COR-L47 (cell line): ENCODE measurements at places on chromosomes 5 and 9.
A peak's percentile ranks its signal among the peaks of the same experiment; 100 is the strongest.

DNA sequence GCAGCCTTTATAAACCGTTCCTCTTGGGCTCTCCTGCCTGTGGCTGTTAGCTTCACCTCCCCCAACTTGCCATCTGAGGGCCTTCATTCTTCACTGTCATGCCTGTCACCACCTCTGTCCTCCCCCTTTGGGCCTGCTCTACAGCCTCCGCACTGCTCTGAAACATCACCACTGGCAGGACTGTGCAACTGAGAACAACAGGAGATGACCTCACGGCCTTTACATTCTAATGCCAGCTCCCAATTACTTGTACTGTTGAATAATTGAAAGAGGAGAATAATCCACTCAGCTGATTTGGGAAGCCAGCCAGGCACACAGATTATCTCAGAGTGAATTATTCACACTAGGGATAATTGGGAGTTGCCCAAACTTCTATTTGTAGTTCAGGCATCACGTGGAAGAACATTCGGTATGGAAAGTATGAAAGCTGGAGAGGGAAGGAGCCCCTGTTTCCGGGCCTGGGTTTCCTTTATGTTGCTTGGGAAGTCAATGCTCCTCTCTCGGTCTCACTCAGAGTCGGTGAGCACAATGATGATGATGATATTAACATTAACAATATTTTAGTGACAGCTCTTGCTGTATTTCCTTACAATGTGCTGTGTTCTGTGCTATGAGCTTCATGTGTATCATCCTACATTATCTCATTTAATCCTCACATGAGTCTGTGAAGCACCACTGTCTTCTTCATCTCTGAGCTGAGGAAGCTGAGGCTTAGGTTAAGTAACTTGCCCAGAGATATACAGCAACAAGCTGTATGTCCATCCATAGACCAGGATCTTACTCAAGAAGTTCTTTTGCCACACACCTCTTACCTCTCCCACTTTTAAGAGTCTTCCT, 99.3 kb upstream of the LRRTM2 start:
- DNase-seq: peak; percentile 85

DNA sequence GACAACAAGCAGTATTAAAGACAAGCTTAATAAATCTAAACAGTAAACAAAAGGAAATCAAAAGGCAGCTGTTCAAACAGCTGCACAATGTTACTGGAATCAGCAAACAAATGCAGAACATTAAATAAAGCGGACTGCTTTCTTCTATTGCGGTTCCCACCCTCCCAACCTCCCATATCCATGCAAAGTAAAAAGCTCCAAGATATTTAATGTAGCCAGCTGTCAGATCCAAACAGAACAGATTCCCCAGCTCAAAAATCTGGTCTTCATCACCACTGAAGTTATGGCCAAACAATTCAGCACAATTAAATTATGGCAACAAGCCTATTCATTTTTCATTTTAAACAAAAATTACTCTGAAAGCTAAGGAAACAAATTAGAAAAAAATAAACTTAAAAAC, 75.9 kb downstream of the SLC38A9 start:
- peak; percentile 47 for DNase-seq

GRCh38 chr9:28177925-28178324, 604.6 kb upstream of the C9orf72 start:
- no peak for DNase-seq

- no peak for DNase-seq
Observed at GRCh38 chr5:120512791-120513650, 48.9 kb downstream of the PRR16 start.

- DNase-seq: no peak
Observed at GRCh38 chr9:76103531-76104315, 213.2 kb downstream of the PCSK5 start.

DNA sequence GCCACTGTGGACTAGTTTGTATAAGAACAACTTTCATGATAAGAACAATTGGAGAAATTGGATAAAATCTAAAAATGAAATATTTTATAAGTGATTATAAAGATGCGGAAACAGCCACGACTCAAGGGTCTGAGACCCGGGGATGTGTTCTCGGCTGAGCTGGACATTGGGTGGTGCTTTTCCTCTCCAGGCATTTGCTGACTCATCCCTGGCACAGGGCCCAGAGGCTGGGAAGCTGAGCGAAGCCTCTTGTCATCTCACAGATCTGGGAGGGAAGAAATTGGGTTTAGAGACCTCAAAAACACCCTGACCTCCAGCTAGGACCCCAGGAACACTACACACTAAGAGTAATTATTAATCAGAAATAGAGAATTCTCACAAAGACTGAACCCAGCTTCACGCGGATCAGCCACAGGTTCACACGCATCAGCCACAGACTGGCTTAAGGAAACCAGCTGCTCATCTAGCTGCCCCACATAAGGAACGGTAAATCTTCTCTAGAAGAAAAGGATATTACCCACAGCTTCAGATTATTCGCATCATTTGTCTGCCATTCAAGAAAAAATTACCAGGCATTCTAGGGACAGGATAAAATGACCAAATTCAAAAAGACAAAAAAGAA, 2.8 kb upstream of the OR2V1 start:
- DNase-seq: no peak

DNA sequence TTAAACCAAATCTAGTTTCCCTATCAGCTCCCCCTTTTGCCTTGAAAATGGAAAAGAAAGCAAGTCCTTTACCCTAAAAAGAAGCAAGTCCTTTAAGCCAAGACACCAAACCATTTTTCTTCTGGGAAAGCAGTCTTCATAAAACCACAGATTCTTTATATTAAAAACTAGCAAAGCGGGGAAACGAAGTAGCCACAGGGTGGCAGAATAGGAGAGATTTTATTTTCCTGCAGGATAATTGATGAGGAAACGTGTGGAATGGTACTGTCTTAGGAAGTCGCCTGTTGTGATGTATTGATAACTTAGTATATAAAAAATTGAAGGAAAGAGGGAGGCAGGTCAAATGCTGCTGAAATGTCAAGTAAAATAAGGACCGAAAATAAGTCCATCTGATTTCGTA, 41.1 kb downstream of the ZNF883 start:
- peak; percentile 2 for DNase-seq

GRCh38 chr5:126354012-126354857, 69.0 kb upstream of the GRAMD2B start:
- peak; percentile 47 for DNase-seq

GRCh38 chr5:36841677-36842076, 34.9 kb upstream of the NIPBL start:
- DNase-seq: no peak

- no peak for DNase-seq
Observed at GRCh38 chr9:95189251-95190098, 128.0 kb downstream of the FANCC start.

DNA sequence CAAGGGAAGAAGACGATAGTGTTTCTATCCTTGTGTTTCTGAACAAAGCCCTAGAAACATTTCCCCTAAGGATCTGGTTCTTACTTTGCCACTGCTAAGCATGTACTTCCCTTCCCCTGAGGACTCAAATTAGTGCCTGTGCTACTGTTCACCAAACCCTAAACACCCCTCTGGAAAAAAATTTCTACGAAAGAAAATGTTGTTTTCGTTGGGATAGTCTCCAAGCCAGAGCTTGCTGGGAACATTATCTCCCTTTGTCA, 294.6 kb downstream of the BNC2 start:
- DNase-seq: no peak
